Kidney glomerular epithelial cell (primary cell): ENCODE measurements at places on chromosomes 2 and 18.
A peak's percentile ranks its signal among the peaks of the same experiment; 100 is the strongest.

DNA sequence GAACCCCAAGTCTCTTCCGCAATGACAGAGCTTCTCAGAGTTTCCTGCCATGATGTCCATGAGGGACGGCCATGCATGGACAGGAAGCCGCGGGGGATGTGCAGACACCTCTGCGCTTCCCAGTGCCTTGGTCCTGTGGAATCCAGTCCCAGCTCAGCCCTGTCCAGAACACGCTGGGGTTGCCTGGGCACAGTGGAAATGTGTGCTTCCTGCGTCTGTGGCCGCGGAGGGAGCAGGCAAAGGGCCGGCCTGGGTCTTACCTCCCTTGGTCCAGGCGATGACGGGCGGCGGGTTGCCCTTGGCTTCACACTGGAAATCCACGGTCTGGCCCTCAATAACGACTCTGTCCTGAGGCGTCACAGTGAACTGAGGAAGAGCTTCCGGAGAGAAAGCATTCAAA is 79.6 kb downstream of the PXDN start:
- no peak for DNase-seq

DNA sequence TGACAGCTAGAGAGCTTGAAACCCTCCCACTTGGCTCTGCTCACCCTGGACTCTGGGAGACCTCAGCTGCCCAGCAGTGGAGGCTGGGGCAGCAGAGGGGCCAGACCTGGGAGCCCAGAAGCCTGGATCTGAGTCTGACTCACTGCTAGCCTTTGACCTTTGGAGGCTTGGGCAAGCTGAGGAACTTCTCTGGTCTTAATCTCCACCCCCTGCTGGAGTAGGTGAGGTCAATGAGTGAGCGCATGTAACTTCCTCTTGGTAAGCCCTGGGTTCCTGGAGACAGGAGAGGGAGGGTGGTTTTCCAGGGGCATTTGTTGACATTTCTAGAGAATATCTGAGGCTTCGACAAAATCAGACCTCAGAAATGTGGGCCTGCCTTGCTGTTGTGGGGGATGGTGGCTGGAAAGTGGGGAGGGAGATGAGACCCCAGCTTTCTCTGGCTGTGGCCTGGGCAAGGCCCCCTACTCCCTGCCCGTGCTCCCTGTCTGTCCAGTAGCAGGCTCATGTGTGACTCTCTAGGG is 73.0 kb upstream of the YWHAQ start:
- peak; percentile 91 for DNase-seq

DNA sequence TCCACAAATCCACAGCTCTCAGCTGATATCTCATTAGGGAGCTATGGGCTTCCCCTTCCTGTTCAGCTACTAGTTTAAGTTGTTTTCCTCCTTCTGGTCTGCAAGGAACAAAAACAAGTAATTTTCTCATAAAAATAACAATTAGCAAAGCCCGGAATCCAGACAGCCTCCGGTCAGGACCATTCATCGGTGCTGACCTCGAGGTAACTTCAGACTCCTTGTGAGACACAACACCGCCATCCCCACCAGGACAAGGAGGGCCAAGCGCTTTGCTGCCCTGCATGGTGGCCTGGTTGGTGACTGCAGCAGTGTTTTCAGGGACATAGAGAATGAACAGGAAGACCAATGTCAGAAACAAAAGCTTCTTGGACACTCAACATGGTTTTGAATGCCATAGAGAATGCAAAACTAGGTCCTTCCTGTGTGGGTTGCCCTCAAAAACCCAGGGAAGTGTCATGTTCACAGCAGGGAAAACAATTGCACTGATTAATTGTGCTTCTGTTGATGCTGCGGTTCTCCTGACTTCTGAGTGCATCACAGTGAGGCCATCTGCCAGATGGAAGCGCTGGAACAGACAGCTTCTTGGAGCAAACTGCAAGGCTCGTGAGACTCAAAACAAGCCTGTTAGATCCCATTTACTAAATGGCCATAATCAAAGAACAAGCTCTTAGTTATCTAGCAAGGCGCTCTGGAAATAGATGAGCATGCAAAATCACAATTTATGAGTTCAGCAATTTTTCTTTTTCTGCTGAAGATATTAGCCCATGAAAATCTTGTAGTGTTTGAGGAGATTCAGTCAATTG is 77.1 kb downstream of the HS1BP3 start:
- no peak for DNase-seq

- DNase-seq: no peak
These were observed 281.8 kb downstream of the GULP1 start for GRCh38 chr2:188573453-188573852.

DNA sequence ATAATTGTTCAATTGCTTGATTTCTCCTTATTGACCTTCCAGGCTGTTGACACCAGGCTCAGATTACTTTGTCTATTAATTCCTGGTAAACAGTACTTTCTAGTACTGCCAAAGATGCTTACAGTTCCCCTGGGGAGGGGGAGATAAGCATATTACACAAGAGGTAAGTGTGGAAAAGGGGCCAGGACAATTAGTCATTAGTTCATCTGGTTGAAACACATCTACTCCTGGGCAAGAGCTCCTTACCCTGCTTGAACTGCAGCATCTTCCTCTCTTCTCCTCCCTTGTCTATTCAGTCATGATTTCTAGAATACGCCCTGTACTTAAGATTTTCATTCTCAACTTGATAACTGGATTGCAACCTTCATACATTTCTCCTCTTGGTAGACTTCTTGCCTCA is 10.4 kb upstream of the SPATS2L start:
- no peak for DNase-seq
